ENCODE measurements at places on chromosomes 5 and 9.

GRCh38 chr5:159655757-159656409, 260.4 kb upstream of the ADRA1B start:
- DNase-seq = no peak

DNA sequence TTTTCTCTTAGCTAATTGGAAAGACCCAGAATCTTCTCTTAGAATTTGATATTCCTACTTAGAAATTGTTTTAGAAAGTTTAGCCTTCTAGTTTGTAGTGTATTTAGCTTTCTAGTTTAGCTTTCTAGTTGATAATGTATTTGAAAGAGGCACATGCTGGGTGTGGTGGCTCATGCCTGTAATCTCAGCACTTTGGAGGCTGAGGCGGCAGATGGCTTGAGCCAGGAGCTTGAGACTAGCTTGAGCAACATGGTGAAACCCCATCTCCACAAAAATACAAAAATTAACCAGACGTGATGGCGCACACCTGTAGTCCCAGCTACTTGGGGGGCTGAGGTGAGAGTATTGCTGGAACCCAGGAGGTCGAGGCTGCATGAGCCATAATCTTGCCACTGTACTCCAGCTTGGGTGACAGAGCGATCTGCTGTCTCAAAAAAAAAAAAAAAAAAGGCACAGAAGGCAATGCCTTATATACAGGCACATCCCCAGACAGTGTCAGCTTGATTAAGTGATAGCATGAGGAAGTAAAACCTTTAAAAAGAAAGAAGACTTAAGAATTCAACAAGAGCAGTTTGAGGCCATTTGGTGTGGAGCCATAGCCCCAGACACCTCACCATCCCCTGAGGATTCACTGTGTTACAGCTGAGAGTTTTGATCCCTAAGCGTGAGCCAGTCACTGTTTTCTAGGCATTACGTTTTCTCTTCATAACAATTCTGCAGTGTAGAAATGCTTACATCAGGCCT, 34.6 kb downstream of the ZSWIM6 start:
- DNase-seq = no peak

GRCh38 chr5:125413496-125414274, 667.2 kb upstream of the ZNF608 start:
- DNase-seq = no peak

DNA sequence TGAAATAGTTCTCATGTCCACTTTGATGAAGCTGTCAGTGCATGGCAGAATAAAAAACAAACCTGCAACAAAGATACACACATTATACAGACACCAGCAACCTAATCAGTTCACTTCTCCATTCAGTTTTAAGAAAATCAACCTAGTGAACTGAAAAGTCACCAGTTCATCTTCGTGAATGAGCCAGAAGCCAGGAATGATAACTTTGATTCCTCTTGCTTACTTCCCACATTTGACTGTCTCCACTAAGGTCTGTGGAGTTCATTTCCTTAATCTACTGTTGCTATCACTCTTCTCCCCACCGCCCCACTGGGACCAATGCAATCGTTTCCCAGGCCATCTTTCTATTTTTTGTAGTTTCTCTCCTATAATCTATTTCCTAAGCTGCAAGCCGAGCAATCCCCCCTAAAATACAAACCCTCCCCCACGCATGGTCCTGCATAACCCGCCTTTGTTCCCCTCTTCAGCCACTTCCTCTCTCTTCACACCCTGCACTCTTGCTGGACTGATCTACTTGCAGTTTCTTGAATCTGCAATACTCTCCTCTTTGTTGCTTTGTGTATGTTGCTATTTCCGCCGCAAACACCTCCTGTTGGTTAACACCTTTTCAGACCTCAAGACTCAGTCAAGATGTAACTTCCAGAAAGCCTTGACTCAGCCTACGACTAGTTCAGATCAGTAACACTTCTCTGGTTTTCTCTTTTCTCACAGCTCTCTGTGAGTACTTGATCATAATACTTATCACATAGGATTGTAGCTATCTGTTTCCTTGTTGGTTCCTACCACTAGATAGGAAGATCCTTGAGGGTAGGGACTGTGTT, 16.6 kb downstream of the STOM start:
- peak; percentile 47 for DNase-seq

DNA sequence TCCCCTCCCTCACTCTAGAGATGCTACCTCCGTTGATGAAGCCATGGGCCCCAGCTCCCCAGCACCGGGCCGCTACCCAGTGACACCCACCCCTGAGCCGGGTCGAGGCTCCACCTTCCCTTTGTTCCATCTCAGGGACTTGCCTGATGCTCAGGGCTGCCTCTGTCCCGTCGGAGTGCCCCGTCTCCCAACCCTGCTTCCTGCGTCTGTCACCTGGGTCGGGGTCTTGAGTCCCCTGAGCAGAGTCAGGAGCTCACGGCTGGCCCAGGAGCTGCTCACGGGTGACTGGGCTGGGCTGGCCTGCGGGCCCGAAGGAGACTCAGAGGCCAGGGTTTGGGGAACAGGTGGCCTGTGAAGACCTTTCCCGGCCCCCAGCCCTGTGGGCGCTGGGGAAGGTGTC, 85.3 kb downstream of the KCNT1 start:
- no peak for DNase-seq

DNA sequence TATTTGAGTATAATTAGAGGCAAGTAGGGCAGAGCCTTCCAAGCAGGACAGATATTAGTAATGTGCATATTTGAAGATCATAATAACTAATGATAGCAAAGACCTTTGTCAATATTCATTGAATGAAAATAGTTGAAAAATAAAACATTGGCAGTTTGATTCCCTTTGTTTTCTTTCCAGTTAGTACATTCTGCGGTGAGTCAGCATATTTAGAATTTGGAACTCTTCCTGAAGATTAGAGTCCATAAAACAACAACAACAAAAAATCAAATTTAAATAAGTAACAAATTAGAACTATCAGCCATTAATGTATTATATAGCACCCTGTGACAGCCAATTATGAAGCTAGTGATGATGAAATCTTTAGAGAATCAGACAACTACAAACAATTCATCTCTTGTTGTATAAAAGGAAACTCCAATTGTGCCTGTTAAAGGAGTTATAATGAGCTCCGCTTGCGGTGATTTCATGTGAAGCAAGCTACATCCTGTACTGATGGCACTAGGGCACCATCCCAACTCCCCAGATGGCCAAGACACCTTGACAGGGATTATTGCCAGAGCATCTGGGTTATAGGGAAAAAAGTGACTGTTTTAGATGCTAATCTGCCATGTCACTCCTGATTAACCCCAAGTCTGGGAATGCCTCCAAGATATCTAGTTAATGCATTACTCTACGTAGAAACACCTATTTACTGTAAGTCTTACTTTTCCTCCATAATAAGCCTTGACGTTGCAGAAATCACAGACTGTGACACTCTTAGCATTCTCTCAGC, 6.8 kb downstream of the IFNA8 start:
- DNase-seq = no peak

DNA sequence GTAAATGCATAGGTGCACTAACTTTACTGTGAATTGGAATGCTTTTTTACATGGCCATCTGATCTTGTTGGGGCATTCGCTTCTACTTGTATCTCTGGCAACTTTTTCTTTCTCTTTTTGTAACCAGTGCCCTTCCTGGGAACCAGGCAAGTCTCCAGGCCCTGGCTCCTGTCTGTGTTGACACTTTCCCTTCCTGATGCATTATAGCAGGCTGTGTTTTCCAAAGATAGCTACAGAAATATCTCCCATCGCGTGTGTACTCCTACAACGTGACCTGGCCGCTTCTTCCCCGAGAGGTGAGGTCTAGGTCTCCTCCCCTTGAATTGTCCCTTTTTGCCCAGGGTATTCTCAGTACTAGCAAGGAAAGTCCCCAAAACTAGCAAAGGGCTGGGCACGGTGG, 81.1 kb upstream of the SPIN1 start:
- DNase-seq = no peak

DNA sequence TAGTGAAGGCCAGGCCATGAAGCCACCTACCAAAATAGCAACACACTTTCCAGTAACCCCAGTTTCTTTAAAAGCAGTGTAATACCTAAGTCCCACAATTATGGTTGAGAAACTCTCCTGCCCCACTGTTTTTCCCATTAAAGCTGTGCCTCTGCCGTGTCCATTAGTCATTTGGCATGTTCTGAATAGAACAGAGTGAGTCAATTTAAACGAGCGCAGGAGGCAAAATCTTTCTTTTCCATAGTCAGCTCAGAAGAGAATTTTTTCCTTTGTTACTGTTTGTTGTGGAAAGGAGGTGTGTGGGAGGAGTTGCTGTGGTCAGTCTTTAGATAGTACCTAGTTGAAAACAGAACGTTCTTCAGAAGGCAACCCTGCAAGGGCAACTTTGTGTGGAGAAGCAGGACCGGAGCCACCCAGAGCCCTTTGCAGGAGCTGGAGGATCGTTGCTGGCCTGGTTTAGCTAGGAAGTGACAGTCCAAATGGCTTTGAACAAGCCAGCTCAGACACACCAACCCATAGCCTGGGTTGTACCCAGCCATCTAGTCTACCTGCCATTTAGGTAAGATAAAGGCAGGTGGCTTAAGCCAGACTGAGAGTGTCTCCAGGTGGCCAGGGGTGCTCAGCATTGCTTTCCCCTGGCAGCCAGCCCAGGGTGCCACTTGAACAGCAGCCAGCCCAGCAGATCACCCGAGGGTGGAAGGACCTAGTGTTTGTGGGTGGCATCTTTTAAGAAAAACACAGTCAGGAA, 30.4 kb downstream of the GADD45G start:
- DNase-seq = no peak

- DNase-seq = no peak
Measured at GRCh38 chr5:143889986-143890385, 78.0 kb downstream of the HMHB1 start.

GRCh38 chr9:131732636-131733289, 7.1 kb downstream of the RAPGEF1 start:
- peak; percentile 86 for DNase-seq

GRCh38 chr9:111969061-111969460, 72.4 kb downstream of the UGCG start:
- peak; percentile 48 for DNase-seq

GRCh38 chr9:127522727-127523126, 71.4 kb downstream of the LRSAM1 start:
- DNase-seq = no peak

DNA sequence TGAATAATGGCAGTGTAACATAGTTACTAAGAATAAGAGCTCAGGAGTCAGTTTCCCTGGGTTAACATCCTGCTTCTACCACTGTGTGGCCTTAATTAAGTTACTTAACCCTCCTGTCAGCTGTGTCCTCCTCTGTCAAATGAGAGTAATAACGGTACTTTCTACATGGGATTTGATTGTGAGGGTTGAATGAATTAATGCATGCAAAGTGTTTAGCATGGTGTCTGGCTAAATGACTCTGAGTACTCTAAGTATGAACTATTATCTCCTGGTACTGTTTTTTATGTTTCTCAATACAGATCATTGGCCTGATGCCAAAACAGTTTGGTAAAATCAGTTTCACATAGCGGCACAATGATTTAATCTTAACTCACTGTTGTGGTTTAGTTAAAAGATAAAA, 19.6 kb downstream of the ZNF131 start:
- DNase-seq = no peak

DNA sequence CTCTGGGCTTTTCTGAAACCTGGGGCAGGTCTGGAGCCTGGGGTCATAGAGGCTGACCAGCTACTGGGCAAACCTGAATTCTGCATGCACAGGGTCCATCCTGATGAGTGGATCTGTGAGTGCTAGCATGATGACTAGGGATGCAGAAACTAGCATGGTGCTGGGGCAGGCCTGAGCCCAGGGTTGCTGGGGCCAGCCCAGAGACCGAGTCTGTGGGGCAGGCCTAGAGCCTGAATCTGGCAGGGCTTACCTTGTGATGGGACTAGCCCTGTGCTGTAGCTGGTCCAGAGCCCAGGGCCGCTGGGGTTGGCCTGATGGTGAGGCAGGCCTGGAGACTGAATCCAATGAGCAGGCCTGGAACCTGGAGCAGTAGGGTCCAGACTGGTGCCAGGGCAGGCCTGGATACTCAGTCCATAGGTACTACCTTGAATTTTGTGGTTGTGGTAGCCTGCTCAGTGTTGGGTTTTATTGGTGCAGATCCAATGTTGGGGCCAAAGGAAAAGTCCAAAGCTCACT, 313.5 kb downstream of the TLR4 start:
- no peak for DNase-seq

DNA sequence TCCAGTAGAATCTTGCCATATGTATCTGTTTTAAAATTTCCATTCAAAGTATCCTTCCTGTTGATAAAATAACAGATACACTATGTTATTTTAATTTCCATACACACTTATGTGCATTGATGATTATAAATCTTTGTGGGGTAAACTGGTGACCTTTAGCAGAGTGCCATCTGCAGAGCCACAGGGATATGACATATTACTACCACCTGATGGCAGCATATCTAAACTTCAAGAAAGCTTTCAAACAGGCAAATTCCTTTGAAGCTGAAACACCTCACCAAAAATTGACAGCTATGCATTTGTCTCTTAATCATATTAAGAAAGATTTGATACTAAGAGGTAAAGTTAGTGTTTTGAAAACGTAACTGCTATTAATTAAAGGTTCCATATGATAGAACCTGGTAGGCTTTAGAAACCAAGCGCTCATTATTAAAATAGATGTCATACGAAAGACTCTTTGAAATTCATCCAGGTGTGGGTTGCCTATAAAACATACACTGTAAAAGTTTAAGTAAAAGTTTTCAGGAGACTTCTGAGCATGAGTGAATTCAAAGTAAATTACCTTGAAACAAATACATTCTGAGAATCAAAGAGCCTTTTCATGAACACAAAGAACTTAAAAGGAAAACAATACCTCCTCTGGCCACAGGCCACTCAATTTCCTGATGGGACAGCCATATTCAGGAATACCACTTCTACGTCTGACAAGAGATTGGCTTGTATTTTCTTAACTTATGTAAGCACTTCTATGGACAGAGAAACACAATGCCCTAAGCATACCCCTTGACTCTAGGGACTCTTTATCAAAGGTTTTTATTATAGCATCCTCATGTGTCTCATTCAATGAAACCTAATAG, 93.3 kb downstream of the KIAA0825 start:
- peak; percentile 47 for DNase-seq

- DNase-seq = no peak
Measured at GRCh38 chr5:41763081-41763480, 107.1 kb downstream of the OXCT1 start.

DNA sequence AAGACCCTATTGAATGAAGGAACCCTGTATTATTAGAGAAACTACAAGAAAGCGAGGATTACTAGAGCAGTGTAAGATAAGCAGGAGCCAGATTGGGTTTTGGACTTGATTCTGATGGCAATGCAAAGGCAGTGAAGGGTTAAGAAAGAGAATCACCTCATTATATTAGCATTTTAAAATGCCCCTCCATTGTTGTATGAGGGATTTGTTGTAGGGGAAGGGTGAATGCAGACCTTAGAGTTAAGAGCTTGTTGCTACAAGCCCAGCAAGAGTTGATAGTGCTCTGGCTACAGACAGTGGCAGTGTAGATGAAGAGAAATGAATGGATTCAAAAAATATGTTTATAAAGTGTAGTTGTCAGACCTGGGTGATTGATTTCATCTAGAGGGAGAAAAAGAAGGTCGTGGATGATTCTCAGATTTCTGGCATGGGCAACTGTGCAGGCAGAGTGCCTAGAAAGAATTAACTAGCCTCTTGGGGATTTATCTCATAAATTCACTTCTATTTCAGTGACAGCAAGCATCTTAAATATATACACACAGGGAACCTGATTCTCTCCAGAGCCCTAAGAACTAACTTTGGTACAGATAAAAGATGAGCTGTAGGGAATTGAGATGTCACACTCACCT, 344.8 kb downstream of the ARRDC3 start:
- DNase-seq = no peak

Data from inflammatory macrophage (primary cell).